ENCODE measurements at places on chromosomes 5 and 9.

DNA sequence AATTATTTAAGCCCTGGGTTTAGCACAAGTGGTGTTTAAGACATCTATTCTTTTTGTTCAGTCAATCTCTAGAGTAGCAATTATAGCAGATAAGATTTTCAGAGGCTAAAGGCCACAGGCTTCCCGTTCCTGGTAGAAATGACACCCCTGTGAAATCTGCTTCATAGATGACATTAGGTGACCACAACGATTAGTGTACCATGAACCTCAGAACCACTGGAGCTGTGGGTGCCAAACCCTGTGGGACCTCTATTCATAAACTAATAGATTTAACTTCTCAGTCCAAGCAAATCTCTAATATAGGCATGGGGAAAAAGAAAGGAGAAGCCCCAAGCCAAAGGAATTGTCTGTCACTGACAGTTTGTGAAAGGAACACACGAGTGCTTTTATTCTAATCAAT lies 207.4 kb downstream of the ARRDC3 start:
- DNase-seq, result no peak

GRCh38 chr5:79514391-79515105 lies 614 bp upstream of the HOMER1 start:
- peak; percentile 90 for DNase-seq

DNA sequence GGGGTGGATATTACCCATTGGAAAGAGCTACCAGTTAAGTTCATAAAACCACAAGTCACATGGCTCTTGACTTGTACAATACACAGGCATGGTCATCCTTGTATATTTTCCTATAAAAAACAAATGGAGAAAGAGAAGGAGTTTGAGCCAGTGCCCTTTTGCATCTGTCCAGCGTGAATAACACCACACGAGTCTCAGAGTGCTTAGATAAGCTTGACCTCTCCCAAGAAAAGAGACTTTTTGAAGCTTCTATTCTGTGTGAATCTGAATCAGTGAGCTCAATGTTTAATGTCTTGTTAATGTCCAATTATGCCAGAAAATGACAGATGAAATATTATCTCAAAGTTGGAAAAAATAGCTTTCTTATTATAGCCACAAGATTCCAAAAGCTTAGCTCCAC lies 30.9 kb upstream of the LPAR1 start:
- DNase-seq, result no peak

DNA sequence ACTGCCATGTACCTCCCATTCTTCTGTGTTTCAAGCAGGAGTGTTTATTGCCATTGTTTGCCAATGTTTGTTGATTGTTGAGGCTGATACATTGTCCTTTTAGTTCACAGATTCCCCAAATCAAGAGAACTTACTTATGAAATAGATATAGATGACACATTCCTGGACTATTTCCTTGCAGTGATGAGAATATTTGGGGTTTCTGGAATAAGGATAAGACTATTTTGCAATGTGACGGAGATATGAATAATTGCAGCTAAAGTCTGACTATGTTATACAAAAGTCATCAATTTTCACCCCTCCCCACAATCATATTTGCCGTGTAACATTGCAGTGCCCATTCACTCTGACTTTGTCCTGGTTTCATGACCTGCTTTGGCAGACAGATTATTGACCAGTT lies 460.8 kb downstream of the CDH10 start:
- no peak for DNase-seq

DNA sequence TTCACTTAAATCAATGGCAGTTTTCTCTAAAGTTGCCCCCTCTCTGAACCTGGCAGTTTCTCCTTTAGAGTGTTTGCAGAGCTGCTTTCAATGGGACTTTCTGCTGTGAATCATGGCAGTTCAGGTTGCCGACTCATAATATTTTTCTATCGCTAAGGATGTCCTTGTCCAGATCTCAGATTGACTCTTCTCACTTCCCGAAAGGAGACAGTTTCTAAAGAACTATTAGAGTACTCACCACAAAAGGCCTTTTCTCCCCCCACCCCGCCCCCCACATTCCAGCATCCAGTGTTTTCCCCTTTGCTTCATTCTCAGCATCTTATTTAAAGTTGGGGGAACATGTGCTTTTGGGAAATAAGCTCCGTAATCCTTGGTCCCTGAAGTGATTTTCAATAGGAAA lies 443.5 kb upstream of the KLF4 start:
- no peak for DNase-seq

DNA sequence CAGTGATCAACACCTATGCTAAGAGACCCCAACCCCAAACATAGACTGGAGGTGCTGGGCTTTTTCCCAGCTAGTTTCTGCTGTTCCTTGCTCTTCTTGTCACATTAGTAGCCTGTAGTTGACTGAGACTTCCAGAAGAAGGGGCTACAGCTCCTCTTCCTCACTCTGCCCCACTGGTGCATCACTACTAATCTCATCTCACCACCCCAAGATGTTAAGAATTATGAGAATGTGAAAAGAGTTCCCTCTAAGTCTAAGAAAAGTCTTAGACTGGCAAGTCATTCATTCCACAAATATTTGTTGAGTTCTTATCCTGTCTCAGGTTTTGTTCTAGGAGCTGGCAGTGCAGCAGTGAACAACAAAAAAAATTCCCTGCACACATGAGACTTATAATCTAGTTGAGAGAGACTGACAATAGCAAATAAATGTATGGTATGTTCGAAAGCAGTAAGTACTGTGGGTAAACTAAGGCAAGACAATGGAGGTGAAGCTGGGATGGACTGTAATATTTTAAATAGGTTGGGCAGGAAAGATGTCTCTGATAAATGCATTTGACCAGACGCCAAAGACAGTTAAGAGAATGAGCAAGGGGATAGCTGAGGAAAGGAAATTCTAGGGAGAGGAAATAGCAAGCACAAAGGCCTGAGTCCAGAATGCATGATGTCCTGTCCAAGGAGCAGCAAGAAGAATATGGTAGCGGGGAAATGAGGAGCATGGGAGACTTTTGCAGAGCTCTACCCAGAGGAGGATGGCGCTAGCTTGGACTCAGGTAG lies 92.3 kb downstream of the PTCD2 start:
- DNase-seq, result no peak

DNA sequence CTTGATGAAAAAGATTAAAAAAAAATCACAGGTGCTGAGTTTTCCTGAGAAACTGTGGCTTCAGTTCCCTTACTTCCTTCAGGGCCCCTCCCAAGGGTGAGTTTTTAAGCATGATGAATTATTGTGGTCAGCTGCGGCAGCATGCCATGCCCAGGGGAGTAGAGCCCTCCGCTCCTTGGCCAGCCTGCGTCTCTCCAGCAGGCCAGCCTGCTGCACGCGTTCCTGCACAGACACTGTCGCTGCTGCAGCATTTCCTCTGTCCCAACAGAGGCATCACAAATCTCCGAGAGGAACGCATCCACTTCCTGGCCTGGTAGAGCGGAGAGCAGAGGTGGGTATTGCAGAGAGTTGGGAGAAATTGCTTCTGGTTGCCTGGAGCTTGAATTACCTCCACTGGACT lies 26.1 kb upstream of the GLRA1 start:
- no peak for DNase-seq

DNA sequence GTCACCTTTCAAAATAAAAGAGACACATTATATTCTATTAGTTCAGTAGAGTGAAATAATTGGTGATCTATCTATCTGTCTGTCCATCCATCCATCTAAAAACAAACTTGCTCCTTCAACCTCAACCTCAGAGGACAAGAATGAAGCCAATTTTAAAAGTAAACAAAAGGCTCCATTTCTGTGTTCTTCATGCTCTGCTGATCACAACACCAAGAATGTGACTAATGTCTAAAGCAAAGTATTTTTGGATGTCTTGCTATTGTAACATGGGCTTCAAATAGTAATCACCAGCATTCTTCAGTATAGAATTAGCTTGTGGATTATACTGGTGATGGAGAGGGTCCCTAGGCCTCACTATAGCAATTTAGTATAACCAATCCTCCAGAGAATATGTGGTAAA lies 1304.4 kb downstream of the MAT2B start:
- no peak for DNase-seq

GRCh38 chr5:72325566-72326305 lies 5.6 kb downstream of the PTCD2 start:
- DNase-seq, result no peak

DNA sequence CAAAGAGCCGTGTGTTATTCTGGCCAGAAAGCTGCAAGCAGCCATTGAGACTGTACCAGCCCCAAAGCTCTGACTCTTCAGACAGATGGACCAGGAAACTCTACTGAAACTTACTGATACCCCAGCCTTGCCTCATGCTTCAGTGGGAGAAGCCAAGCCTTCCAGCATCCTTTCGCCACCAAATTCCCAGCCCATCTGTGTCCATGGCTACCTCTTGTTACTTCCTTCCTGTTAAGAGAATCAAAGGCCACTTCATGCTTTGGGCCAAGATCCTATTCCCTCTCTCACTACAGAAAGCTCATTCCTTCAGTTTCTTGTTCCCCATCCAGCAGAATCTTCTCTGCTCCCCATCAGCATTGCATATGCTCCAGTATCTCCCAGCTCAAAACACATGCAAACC lies 46.9 kb upstream of the FREM1 start:
- no peak for DNase-seq

DNA sequence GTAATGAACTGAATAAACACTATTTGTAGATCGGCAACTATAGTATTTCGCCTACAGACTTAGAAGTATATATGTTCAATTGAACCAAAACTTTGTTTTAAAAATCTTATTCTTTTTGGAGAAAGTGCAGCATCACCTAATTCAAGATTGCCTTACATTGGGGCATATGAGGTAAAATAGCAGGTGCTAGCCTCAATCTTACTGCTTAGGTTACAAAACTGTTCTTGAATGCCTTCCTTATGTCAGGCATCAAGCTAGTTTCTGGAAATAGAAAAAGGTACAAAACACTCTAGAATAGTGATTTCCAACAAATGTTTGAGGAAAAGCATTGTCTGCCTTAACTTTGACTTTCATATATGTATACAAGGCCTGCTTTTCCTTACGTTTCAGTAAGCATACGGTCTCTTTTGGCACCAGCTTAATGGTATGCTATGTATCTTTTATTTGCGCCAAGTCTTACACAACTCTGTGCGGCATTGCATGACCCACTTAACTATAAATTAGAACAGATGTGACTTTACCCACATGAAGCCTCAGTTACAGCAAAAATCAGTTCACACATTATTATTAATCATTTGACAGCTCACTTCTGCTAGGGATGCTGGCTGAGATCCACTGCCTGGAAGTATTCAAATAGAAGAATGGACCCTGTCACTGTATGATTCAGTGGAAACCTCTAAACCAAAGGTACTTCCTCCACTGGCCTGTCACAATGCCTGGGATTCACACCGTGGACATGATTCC lies 174.1 kb downstream of the PRELID2 start:
- DNase-seq, result no peak

- DNase-seq, result no peak
Measured at GRCh38 chr9:35311891-35312639, 150.3 kb downstream of the UNC13B start.

- no peak for DNase-seq
Measured at GRCh38 chr5:78971998-78972397, 13.1 kb downstream of the ARSB start.

DNA sequence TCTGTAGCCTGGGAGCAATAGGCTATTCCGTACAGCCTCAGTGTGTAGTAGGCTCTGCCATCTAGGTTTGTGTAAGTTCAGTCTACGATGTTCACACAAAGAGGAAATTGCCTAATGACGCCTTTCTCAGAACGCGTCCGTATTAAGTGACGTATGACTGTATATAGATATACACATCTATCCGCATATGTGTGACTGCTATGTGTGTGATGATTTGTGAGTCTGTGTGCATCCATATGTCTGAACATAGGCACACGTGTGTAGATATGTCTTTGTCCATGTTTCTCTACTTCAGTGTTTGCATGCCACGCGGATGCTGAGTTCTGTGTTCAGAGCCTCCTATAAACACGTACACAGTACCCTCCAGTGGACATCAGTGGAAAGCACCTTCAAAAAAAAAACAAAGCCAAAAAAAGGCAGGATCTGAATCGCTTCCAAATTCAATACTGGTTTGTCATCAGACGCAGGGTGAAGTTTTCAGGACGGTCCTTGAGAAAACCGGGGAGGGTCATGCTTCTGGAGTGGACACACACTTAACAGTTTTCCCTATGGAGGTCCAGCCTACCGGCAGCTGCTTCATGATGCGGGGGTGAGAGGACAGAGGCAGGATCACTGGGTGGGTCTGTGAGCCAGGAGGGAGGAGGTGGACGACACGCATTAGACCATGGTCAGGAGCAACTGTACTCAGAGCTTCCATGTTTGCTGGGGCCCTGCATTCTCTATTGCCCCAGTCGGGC lies 29.5 kb upstream of the ALDH1B1 start:
- peak; percentile 68 for DNase-seq

- DNase-seq, result no peak
Measured at GRCh38 chr5:43642428-43642827, 39.4 kb downstream of the NNT start.

DNA sequence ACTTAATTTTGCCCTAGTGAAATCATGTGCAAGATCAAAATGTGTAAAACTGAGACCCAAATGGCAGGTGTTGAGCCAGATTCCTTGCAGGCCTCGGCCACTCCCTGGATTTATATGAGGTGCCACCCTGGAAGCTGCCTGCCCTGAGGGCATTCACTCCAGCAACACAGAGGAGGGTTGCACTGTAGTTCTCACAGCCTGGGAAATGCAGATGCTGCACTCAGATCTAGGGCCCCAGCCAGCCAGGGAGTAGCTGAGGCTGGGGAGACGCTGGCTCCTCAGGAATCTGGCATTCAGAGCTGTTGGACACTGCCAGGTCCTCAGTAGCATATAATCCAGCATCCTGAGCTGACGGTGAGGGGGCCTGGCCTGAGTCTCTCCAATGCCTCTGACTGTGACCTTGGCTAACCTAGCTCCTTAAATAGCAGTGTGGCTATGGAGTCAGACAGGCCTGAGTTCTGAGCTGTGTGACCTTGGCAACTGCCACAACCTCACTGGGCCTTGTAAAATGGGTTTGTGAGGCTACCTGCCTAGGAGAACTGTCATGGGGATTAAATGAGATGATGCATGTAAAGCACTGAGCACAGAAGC lies 8.7 kb downstream of the KCNMB1 start:
- DNase-seq, result no peak

- DNase-seq, result no peak
Measured at GRCh38 chr5:18323891-18324290, 689.6 kb downstream of the TAF11L14 start.

- DNase-seq, result no peak
Measured at GRCh38 chr5:72478684-72479083, 28.5 kb downstream of the ZNF366 start.

GRCh38 chr5:4058899-4059298 lies 463.3 kb downstream of the IRX1 start:
- no peak for DNase-seq

- no peak for DNase-seq
Measured at GRCh38 chr9:69470186-69470977, 145.4 kb downstream of the ENTREP1 start.

GRCh38 chr9:13597427-13597826 lies 317.9 kb upstream of the MPDZ start:
- no peak for DNase-seq

- DNase-seq, result no peak
Measured at GRCh38 chr5:138626333-138626944, 51.2 kb upstream of the HSPA9 start.

GRCh38 chr5:44942524-44943001 lies 133.8 kb downstream of the MRPS30 start:
- no peak for DNase-seq

GRCh38 chr5:98656125-98656795 lies 117.2 kb upstream of the RGMB start:
- DNase-seq, result no peak

GRCh38 chr9:125997196-125997823 lies 250.1 kb downstream of the PBX3 start:
- DNase-seq, result no peak

- DNase-seq, result no peak
Measured at GRCh38 chr9:123312306-123312877, 43.6 kb upstream of the CRB2 start.

- DNase-seq, result no peak
Measured at GRCh38 chr5:9838916-9839315, 208.8 kb upstream of the TAS2R1 start.

GRCh38 chr9:89864731-89865130 lies 259.9 kb downstream of the GADD45G start:
- DNase-seq, result no peak
